ENCODE measurements at places on chromosomes 5 and 9.
A peak's percentile ranks its signal among the peaks of the same experiment; 100 is the strongest.

- DNase-seq, result no peak
Observed at GRCh38 chr5:120532835-120533234, 68.7 kb downstream of the PRR16 start.

DNA sequence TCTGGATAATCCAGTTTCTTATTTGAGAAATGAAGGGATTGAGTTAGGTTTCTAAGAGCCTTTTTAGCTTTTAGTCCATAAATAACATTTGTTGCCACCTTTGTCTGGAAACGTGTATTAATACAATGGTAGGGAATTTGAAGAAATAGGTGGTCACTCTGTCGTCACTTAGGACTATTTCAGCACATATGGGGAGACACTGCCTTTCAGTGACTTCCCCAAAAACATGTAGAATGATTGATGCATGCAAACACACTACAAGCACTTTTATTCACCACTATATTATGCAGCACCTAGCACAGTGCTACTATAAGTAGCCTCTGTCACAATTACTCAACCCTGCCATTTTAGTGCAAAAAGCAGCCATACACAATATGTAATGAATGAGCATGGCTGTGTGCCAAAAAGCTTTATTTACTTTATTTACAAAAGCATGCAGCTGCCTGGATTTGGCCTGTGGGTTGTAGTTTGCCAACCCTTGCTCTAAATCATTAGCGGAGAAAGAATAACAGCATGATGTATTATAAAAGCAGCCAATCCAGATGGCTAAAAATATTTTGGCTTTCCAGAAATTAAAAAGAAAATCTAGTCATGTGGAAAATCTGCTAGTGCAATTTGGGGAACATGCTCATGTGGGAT, 154.2 kb upstream of the HMHB1 start:
- no peak for DNase-seq

DNA sequence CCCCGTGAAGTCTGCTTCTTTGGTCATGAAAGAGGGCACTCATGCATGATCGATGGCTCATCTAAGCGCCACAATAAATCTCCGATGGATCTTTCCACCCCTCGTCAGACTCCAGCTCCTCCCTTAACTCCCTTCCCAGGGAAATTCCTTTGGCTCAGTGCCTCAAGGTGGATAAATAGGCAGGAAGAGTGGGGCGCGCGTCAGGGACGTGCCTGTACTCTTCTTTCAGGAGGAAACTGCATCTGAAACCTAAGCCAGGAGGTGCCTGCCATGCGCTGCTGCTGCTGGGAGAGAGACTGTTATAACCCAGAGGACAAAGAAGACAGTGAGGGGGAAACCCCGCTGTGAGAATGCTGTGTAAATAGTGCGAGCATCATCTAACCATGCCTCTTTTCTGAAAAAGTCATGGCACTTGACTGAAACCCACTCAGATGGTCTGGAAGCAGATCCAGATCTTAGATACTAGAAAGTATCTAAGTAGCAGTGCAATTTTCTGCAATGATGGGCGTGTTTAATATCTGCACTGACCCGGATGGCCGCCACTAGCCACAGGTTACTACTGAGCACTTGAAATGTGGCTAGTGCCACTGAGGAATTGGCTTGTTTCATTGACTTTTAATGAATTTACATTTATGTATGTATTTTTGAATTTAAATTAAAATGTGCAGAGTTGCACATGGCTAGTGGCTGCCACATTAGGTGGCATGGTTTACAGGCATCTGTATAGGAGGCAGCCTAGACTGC, 120.3 kb upstream of the BASP1 start:
- DNase-seq, result no peak

GRCh38 chr5:76804266-76804665, 14.6 kb upstream of the F2RL1 start:
- DNase-seq, result no peak

DNA sequence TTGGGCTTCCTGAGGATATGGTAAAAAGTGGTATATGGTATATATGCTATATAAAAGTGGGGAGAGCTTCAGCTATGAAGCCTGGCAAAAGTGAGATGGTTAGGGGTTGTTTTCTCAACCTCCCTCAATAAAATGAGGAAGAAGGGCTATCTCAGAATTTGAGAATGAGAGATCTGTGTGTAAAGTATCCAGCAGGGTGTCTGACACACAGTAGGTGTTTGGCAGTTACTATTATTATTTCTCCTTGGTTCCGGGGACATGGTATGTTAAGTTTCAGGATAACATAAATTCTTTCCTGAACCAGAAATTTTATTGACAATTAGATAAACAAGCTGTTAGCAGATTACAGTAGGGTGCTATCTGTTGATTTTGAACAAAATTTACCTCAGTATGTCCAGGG, 94.1 kb downstream of the DENND1A start:
- DNase-seq, result no peak

GRCh38 chr9:78026947-78027346, 4.7 kb downstream of the GNAQ start:
- no peak for DNase-seq

GRCh38 chr5:29833394-29833793, 1360.1 kb upstream of the CDH6 start:
- DNase-seq, result no peak

DNA sequence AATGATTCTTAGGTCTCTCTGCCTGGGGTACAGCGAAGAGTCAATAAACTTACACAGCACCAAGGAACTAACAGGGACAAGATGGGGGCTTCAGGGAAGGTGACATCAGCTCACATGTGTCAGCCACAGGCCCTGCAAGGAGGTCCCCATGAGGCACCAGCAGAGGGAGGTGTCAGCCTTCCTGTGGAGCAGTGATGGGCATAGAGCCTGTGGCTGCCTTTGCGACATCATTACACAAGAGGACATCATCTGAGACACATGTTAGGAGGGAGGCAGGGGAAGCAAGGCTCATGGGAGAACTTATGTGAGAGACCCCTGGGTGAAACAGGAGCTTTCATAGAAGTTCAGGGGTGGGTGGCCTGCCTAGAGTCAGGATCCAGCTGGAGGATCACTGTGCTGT, 389.6 kb downstream of the SEMA5A start:
- DNase-seq, result peak; percentile 46

DNA sequence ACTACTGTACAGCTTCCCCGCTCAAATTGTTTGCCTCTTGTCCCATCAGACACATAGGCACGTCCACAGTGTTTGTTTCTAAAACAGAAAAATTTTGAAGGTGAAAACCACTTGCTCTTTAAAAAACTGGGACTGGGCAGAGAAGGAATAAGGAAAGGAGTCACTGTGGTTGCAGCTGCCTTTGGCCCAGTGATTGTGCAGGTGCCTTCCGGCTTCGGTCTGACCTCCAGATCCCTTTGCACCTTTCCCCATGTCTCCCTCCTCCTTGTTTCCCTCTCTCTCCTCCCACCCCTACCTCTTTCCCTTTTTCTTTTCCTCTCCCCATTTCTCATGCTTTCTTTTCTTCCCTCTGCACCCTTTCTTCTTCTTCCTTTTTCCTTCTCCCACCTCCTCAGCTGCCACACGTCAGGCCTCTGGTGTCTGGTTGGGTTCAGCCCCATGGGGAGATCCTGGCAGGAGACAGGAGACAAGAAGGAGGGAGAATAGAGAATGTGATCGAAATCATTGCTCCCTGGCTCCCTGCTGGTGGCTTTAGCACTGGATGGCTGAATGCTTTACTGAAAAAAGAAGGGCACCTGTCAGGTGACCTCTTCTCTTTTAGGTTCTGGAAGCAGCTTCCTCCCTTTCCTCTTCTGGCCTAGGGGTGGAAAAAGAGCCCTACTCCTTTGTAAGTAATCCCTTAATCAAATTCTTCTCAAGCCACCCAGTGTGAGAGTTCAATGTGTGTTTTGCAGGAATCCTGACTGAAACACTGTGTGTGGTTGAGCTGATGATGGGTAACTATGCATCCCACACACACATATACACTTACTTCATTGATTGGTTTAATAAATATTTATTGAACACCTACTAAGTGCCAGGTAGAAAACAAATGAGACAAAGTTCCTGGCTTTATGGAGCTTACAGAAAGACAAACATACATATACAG, 267.3 kb downstream of the MAST4 start:
- DNase-seq, result no peak

GRCh38 chr5:175629793-175630192, 28.1 kb upstream of the HRH2 start:
- DNase-seq, result no peak

GRCh38 chr9:103819936-103820335, 274.2 kb upstream of the SMC2 start:
- no peak for DNase-seq
